ENCODE measurements at places on chromosomes 12 and 14.

GRCh38 chr12:109760031-109760929, 46.7 kb downstream of the FAM222A start:
- DNase-seq: no peak

DNA sequence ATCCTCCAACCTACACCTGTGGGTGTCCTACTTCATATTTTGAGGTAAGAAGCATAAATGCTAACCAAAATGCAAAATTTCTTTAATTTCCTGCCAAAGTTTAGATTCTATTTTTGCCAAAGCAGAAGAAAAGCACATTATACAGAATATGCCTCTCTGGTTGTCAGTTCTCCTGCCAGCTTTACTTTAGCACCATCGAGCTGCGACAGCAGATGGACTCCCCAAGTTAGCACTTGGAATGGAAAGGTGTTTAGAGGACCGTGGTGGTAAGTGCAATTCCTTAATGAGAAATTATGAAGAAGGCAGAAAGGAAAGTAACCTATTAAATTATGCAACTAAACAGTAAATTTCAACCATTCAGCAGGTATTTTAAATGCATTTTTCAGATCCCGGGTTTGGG, 326.6 kb downstream of the RERGL start:
- DNase-seq: no peak

DNA sequence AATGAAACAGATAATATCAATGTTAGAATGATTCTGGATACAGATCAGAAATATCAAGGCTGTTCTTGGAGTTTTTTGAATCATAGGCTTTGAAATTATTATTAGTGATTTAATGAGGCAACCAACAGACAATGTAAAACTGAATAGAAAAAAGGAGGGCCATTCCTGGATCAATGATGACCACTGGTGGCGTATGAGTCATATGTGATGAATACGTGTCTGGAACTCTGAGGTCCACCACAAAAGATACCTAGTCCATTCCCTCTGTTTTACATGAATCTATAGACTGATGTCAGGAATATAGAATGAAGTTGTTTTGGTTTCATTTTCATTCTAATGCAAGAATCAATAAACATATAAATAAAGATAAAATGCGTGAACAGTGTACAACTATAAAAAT, 78.3 kb upstream of the RTL1 start:
- DNase-seq: no peak

GRCh38 chr12:58420503-58420902, 479.1 kb downstream of the ATP23 start:
- no peak for DNase-seq

DNA sequence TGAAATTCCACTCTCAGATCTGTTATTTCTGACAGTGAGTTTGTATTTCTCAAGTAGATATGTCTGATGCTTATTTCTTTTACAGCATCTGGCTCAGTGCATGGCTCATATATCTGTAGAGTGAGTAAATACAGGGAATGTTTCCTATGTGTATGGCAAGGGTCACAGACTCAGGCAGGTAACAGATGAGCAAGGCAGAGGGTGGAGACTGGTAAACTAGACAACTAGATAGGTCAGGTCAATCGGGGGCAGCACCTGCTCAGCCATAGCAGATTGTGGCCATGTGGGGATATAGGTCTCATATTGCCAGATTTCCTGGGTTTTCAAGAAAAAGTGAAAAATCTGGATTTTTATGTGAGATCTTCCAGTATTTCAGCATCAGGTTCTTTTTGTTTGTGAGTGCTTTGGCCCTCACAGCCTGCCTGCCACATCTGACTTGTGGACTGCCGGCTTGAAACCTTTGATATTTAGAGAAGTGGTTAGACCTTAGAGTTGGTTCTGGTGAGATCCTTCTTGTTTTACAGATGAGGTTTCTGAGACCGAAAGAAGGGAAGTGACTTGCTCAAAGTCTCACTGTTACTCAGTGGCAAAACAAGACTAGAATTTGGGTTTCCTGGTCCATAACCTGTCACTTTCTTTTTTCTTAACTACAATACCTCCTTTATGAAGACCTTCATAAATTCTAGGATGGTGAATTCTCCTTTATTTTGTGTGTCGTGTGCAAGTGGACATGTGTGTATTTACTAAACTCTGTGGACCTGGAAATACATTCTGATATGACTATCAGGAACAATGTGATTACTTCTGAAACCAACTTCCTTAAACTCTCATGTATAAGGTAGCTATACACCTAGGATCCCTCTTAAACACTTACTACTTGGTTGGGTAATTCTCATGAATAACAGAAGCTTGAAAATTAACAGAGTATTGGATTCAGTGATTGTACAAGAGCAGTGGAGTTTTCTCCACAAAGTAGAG, 34.4 kb downstream of the PROX2 start:
- peak; percentile 30 for DNase-seq

GRCh38 chr12:132772606-132773005, 11.0 kb upstream of the ANKLE2 start:
- no peak for DNase-seq

DNA sequence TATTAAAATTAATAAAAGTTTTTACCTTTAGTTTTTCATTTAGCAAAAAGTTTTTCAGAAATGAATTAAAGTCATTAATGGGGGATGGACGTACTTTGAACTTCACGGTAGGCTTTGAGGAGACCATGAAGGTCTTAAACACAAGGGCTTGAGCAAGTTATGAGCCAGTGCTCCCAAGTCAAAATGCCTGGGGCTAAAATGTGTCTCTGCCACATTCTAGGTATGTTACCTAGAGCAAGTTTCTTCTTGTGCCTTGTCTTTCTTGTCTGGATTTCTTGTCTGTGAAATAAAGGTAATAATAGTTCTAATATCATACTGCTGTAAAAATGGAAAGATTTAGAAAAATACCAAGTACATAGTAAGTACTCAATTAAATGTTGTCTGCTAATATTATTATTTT, 132.7 kb upstream of the USP15 start:
- DNase-seq: no peak

GRCh38 chr12:12081836-12082497, 11.2 kb downstream of the BCL2L14 start:
- no peak for DNase-seq

DNA sequence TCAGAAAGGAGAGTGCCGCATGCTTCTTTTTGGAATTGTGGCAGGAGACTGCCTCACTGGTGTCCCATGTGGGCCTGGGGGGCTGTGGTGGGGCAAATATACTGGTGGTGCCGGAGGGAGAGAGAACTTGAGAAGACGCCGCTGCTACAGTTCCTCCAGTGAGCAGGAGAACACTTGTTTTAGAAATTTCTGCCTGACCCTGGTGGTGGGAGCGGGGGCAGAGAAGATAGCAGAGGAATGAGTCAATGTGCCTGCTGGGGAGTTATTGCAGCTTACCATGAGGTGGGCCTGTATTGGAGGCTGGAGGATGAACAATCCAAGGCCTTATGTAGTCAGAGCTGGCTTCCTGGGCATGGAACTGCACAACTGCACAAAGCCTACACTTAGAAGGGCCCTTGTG, 211.8 kb downstream of the SNAPC1 start:
- no peak for DNase-seq

DNA sequence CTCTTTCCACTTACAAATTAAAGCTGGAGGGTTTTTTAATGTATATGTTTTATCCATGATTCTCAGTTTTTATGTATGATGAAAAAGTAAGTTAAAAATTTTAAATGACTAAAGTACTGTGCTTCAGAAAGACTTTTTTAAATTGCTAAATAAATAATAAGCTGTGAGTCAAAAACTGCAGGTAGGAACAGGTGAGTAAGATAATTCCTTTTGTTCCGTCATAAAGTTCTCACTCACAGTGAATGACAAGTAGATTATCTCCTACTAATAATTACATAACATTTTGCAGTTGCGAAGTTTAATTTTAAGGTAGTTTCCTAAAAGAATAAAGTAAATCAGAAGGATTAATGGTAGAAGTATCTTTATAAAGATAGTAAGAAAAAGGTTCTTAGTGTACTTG, 78.0 kb downstream of the PRKCH start:
- DNase-seq: no peak

DNA sequence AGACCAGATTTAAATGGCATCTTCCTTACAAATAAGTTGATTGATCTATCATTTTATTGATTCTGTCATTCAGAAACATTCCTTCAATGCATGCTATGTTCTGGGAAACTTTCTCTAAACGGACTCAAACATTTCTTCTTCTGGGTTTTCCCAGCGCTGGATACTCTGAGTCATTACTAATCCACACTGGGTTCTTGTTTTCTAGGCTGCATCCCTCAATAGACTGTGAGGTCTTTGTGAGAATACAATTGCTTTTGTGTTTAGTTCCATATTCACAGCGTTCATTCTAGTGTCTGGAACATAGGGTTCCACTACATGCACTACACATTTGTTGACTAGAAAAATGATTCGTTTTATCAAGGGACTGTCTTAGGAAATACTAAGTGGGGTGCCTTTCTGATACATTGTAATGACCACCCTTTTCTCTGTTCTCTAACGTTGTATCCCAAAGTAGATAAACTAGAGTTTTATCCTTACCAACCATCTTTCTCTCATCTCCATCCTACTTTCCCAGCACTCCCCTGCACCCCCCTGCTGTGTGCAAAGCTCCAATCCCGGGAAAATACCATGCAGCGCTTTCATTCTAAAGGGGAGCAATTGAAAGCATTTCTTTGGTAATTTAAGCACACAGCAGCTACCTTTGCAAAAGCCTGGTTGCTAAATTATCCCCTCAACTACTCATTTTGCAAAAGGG, 878.7 kb downstream of the DIO2 start:
- no peak for DNase-seq

DNA sequence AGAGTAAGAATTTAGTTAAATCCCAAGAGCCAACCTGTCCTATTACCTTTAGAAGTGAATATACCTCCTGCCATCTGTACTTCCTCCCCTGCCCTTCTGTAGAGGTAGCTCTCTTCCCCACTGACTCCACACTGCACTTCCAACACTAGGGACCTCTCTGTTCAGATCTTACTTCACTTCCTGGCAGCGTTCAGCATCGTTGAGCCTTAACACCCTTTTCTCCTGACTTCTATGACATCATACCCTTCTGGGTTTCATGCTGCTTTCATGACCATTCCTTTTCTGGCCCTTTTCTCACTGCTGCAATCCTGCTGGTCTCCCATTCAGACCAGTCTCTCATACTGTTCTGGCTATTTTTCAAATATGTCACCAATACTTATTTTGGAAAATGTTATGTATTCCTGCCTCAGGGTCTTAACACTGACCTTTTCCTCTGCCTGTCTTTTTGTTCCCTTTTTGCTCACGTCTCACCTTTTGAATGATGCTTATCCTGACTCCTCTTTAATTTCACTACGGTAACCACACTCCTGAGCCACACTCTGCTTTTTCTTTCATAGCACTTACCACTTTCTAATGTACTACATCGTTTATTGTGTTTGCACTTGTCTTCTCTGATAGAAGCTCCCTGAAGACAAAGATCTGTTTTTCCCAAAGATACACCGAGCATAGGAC, 67.6 kb downstream of the PLEKHA5 start:
- no peak for DNase-seq

- no peak for DNase-seq
Measured at GRCh38 chr12:94740601-94741362, 90.4 kb upstream of the TMCC3 start.

DNA sequence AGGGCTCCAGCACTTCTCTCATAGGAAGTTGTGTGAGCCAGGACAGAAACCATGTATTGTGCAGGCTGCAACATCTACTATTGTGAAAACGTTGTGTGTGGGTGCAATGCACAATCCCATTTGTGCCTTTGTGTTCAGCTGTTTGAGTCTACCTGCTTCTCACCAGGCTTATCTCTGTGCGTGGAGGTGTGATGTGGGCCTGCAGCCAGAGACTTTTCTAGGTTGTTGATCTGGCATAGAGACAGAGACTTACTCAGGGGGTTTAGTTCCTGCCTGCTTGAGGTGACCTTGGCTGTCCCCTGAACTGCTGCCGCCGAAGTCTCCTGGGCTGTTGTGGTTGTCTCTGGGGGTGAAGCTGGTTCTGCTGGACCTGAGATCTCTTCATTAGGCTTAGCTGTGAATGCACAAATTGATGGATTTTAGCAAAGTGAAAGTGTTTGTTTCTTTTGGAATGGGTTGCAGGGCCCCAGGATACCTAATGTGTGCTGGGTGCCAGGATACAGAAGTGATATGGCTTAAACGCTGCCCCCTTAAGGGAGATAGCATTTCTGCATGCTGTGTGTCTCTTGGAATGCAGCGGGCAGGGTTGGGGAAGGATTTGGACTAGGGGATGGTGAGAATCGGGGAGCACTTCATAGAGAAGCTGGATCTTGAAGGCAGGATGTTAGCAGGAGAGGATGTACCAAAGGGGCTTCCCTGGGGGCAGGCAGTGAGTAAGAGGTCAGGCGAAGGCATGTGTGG, 2.5 kb downstream of the LACRT start:
- DNase-seq: no peak

DNA sequence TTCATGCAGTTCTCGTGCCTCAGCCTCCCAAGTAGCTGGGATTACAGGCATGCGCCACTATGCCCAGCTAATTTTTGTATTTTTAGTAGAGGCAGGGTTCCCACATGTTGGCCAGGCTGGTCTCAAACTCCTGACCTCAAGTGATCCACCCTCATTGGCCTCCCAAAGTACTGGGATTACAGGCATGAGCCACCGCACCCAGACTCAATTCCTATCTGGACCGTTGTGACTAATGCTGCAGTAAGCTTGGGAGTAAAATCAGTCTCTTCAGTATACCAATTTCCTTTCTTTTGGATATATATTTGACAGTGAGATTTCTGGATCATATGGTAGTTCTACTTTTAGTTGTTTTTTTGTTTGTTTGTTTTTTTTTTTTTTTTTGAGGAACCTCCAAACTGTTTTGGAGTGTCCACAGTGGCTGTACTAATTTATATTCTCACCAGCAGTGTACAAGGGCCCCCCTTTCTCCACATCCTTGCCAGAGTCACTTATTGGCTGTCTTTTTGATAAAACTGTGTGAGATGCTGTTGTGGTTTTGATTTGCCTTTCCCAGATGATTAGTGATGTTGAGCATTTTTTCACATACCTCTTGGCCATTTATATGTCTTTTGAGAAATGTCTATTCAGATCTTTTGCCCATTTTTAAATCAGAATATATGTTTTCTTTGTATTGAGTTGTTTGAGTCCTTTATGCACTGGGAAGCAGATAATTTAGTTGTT, 37.3 kb upstream of the EVL start:
- DNase-seq: no peak

GRCh38 chr14:67680121-67680602, 5.7 kb upstream of the VTI1B start:
- DNase-seq: peak; percentile 16

- no peak for DNase-seq
Measured at GRCh38 chr12:109449845-109450532, 27.1 kb downstream of the KCTD10 start.

GRCh38 chr12:114681116-114681871, 2.7 kb downstream of the TBX3 start:
- no peak for DNase-seq

DNA sequence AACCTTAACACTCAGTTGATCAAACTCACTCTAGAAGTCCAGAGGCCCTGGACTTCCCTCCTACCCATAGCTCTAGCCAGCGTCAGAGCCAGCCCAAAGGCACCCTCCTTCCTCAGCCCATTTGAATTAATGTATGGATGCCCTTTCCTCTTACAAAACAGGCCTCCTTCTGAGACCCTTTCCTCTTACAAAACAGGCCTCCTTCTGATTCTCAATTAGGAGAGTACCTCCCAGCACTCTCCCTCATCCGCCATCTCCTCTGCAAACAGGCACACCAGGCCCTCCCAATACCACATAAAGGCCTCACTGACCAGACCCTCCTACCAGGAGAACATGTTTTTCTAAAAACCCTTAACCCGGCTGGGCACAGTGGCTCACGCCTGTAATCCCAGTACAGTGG, 65.7 kb downstream of the MOK start:
- DNase-seq: no peak

Measured in stimulated activated CD4-positive, alpha-beta T cell treated with anti-CD3 and anti-CD28 coated beads, Interleukin-4, amount 100 ng/mL, for 24 hours (primary cell).